CD4-positive, alpha-beta T cell treated with Interleukin-4 for 4 hours (primary cell): ENCODE measurements at places on chromosomes 1 and 21.

DNA sequence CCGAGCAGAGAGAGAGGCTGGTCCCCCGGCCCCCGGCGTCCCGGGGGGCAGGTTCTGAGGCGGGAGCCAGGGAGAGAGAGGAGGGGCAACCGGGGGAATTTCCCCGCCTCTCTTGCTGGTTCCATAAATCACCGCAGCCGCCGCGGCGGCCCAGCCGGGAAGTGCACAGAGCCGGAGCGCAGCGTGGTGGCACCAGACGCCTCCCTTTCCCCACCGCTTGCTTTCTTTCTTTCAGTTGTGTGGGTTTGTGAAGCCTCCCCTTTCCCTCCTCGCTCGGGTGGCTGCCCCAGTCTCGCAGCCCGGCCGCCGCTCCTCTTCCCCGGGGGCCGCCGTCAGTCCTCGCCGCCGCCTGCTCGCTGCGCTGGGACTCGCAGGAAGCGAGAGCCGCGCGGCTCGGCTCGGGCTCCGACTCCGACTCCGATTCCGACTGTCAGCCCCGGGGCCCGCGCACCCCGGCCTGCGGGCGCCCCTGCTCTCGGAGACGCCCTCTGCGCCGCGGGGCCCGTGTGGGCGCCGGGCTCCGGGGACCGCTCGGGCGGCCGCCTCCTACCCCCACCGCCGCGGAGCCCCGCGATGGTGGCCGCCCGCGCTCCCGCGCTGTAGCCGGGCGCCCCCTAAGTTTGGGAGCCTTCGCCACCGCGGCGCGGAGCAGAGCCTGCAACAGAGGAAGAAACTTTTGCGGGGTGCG, at the start of gene CACHD1:
TSS of gene CACHD1 (plus strand) at position 153 of the 688 bp plus-strand sequence. CDS start 616 bp downstream, outside the sequence.
- peak; percentile 21 for DNase-seq

DNA sequence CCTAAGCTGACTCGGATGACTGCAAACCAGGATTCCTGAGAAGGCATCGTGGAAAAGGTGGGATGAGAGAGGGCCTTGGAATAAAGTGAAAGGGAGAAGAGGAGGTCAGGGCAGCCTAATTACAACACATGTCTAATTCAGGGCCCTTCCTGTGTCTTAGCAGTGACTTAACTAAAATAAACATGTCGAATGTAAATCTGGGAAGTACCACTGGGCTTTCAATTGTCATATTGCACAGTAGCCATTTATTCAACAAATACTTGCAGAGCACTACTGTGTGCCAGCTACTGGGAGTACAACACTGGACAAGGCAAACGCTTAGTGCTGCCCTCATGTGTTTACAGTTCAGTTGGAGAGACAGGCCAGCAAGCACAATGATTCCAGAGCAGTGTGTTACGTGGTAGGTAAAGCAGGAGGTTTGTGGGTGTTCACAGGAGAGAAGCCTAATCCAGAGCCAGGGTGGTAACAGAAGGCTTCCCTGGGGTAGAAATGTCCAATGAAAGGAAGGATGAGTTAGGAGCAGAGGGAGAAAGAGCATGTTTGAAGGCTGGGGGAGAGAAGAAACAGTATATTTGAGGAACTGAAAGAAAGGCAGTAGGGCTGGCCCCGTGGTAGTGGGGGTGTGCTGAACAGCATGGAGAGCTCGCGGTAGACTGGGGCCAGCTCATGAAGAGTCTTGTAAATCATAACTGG, 38.0 kb upstream of the RASAL2 start:
- no peak for DNase-seq

- DNase-seq = no peak
Observed at GRCh38 chr1:70812442-70813109, 235.0 kb downstream of the PTGER3 start.

GRCh38 chr1:58979086-58979485, 195.2 kb upstream of the JUN start:
- DNase-seq = no peak

- DNase-seq = no peak
Observed at GRCh38 chr1:41322835-41323234, 38.4 kb upstream of the FOXO6 start.

DNA sequence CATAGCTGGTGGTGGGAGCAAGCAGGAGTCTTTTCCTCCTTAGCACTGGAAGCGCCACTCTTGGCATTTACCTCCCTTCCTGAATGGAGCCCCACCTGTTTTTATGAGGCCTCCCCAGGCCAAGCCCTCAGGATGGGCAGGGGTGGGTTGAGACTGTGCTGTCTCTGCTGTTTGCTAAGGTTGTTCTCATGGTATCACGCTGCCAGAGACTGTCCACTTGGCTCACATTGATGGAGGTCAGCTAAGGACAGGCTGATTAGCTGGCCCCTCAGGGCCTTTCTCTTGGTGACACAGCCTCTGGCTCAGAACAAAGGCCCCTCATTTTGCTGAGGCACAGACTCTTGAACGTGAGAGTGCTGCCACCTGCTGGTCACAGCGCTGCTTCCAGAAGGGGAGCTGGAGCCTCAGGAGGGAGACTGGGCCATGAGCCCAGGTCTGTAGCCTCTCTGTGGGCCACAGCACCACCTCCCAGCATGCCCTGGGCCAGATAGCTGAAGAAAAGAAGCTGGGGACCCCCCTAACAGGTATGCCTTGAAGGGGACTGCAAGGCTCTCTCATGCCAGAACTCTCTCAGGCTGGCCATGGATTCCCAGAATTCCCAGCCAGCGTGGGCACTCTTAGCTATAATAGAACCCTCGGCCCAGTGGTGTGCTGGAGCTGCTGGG, 85.6 kb downstream of the CD58 start:
- DNase-seq = peak; percentile 78

DNA sequence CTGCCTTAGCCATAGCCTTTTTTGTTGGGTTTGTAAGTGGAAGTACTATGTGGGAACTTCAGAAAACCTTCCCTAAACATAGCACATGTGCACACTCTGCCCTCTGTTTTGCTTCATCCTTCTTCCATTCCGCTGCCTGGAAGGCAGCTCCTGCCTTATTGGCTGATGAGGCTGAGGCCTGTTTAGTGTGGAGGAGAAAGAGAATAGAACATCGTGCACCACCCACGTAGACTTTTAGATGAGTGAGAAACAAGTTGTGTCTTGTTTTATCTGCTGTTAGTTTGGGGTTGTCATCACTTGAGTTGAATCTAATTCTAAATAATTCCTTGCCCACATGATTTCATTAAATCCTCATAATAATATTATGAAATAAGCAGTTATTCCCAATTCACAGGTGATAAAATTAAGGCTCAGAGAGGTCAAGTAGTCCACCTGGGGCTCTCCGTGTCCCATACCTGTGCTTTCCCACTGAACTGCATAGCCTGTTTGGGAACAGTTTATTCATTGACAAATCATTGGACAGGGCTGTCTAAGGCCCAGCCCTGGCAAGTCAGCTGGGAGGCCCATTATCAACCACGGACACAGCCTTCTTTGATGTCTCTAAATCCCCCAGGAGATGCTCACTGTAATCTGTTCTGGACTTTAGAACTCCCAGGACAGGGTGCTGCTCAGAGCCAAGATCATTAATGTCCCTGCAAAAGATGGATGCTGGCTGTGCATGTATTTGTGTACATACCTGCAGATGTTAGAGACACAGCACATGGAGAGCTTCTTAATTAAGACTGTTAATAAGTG, 93.0 kb downstream of the ABCA4 start:
- no peak for DNase-seq

- no peak for DNase-seq
Observed at GRCh38 chr1:154620751-154621150, 12.8 kb upstream of the ADAR start.

GRCh38 chr21:44359396-44359795, 6.0 kb downstream of the TRPM2 start:
- no peak for DNase-seq
